ENCODE measurements at places on chromosomes 13 and 19.

- DNase-seq, result no peak
Observed at GRCh38 chr13:37460166-37460565, 138.4 kb downstream of the POSTN start.

DNA sequence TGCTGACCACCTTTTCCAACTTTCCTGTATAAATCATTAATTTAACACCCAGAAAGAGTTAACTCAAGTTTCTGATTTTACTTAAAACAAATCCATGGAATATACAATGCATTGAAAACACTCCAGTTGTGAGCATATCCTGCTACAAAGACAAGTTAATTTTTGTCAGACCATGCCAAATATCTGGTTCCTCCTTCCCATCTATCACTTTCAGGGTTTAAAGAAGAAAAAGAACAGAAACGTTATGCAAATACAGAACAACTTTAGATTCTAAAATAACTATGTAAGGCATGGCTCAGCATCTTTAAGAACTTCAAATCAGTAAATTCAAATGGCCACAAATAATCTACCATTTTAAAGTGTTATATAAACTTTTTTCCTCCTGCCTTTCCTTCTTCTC lies 14.9 kb downstream of the MRPS31 start:
- DNase-seq, result no peak

GRCh38 chr13:83498481-83499190 lies 383.6 kb downstream of the SLITRK1 start:
- DNase-seq, result no peak

DNA sequence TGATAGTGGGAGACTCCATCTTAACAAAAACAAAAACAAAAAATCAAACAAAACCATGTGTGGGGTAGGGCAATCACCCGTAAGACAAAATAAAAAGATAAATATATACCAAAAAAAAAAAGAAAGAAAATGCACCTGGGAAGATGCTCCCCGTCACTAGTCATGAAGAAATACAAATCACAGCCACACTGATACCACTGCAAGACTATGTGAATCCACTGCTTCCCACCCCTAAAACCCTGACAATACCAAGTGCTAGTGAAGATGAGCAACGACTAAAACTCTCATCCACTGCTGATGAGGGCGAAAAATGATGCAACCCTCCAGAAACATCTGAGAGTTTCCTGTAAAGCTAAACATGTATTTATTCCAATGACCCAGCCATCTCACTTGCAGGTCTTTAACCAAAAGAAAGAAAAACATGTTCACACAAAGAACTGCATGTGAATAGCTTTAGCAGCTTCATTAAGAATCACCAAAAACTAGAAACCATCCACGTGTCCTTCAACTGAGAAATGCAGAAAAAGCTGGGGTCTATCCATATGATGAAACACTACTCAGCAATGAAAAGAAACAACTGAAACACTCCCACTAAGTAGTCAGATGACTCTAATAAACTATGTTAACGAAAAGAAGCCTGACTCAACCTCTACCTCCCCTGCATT lies 31.7 kb downstream of the BRD4 start:
- no peak for DNase-seq

- no peak for DNase-seq
Observed at GRCh38 chr19:41895745-41896580, 13.0 kb downstream of the ARHGEF1 start.

DNA sequence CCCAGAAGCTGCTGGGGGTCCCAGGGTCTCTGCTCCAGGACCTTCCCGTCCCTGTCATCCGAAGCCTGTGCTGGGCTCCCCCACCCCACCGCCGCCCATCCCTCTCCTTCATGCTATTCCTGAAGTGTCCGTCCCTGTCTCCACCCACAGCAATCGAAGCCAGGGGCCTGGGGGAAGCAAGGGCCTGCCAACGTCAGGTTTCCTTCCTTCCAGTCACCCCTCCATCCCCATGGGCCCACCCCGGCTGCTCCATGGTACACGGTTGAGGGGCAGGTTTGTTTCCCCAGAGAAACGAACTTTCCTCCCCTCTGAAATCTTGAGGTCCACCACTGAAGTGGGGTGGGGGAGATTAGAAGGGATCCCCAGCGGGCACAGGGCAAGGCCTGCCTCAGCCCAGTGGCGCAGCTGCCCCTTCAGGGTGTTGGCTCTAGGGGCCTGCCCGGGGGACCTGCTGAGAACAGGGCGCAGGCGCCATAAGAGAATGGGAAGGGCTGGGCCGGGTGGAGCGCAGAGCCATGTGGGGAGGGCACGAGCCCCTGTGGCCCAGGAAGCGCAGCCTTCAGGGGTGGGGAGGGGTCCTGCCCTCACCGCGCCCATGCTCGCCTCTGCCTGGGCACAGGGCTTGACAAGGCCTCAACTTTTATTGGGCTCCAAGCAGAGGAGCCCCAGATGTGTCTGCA lies 16.1 kb downstream of the CEBPG start:
- no peak for DNase-seq
